CD4-positive, alpha-beta T cell treated with Interleukin-15 for 4 hours (primary cell): ENCODE measurements at places on chromosomes 3 and 15.

DNA sequence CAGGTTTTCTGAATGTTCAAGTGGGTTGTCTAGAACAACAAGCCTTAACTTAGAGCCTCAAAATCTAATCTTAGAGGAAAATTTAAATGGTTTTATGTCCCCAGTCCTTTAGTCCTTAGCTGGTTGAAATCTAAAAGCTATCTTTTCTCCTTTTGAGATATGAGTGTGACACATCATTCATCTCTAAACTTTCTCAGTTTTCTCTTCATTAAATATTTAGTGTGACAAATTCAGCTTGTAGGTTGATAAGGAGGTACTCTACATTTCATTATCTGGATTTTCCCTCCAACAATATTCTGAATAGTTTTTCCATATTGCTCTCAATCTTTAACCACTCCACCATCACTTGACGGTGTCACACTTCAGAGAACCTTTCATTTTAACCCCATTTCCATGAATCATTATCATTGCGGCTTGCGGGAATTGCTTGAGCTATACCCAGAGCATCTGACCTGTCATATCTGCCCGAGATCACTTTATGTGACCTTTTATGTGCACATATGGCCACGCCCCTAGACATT is 16.1 kb upstream of the ATP8B4 start:
- DNase-seq: no peak

- no peak for DNase-seq
These were observed 4.0 kb upstream of the CAPN3 start for GRCh38 chr15:42355291-42355690.

DNA sequence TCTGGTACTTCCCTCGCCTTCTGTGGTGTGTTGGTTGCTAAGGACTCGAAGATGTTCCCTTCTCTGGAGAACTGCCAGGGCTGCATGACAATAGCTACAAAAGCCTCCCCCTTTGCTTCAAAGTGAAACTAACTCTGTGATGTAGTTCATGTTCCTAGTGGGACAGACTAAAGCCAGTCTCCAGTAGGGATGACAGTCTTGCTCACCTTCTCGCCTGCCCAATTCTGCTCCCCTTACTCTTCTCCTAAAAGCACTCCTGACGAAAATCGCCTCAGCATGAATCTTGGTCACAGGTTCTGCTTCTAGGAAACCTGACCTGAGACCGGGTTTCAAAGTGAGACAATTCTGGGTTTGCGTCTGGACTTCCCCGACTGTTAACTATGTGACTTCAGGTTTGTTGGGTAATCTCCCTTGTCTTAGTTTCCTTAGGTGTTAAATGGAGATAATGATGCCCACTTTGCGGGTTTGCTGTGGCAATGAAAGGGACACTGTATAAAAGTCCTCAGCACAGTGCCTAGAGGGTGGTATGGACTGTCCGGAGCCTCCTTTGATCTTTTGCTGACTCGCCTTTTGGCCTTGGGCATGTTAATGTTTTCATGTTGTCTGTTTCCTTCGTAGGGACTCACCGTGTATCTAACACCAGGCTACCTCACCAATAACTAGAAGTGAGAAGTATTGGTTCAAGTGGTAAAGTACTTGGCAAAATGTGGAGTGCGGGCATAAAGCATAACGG is 24.9 kb upstream of the THRB start:
- no peak for DNase-seq

- DNase-seq: no peak
These were observed at the start of gene CLRN1 for GRCh38 chr3:150972366-150973071. Gene CLRN1, minus strand, starts transcription at chr3:150972727. Its CDS starts 19 bp downstream, at chr3:150972708.

GRCh38 chr3:28328188-28329151 is 20.1 kb upstream of the ZCWPW2 start:
- DNase-seq: peak; percentile 61

DNA sequence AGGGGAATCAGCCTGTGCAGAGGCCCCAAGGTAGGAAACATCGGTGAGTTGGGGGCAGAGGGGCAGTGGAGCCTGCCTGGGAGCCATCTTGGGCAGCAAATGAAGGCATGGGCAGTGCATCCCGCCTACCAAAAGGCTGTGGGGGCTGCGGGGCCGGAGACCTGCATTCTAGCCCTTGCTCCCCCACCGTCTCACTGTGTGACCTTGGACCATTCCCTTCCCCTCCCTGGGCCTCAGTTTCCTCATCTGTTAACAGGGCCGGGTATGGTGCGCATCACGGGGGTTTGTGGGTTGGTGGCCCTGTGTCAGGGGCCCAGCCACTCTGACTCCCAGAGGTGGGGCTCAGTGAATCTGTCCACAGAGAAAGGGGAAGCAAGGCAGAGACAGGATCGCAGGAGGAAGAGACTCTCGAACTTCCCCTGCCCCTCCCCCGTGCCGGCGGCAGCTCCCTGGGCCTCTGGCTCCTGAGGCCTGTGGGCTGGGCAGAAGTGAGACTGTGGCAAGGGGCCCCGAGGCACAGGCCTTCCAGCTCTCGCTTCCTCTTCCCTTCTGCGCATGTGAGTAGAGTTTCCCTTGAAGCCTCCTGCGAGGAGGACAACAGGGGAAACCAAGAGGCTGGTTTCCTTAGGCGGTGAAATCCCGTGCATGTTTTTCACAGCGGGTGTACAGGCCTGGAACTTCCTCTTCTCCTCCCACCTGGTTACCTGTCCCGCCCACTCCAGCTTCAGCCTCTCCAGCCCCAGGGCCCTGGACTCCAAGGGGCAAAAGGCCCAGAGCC is 42.9 kb downstream of the IDH2 start:
- peak; percentile 63 for DNase-seq

DNA sequence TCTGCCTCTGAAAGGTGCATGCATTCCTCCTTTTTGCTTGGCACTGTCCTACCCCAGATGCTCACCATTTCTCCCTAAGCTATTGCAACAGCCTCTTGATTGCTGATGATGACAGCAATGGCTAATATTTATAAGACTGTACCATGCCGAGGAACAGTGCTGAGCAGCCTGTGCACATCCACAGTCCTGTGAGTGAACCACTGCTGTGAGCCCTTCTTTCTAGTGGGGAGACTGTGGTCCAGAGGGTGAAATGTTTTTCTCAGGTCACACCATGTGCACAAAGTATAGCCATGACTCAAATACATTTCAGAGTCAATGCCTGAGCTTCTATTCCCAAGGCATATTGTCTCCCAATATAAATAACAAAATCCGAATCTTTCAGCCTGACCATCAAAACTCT is 231.2 kb upstream of the LRTM1 start:
- DNase-seq: no peak

- DNase-seq: no peak
These were observed 400.2 kb downstream of the MCTP2 start for GRCh38 chr15:94631608-94632007.

DNA sequence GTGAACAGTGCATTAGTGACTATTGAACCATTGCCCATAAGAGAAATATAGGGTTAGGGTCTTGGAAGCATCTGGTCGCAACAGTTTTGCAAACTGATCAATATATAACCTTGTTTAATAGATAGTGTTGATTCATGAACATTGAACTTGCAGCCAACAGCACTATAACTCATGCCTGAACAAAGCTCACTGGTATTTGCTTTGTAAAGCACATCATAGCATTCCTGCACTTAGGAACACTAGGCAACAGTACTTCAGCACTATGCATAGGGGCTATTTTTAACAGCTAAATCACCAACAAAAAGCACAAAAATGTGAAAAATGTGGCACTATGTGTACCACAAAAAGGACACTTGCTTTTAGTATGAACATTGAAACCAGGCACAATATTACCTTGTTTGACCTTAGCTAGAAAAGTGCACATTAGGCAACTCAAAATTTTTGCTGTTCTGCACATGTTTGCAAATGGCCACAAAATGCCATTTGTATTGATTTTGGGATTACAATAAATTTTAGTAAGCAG is 68.0 kb downstream of the OXNAD1 start:
- DNase-seq: no peak

DNA sequence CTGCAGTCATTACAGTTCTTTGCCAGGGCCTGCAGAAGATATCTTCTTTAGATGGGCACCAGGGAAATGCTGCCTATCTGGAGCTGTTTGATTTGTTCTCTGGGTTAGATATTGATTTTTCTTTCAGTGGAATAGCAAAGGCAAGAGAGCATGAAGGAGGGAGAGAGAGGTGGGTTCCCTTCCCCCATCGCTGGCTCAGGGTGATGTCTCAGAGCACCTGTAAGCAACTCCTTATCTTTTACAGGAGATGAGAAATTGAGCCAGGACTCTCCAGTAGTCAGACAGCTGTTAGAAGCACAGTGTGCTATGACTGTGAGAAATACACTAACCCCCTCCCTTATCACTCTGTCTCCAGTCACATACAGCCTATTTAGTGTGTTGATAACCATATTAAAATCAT is 89.3 kb upstream of the SLC24A5 start:
- no peak for DNase-seq

- DNase-seq: no peak
These were observed 406.1 kb downstream of the PLCL2 start for GRCh38 chr3:17290894-17291293.

DNA sequence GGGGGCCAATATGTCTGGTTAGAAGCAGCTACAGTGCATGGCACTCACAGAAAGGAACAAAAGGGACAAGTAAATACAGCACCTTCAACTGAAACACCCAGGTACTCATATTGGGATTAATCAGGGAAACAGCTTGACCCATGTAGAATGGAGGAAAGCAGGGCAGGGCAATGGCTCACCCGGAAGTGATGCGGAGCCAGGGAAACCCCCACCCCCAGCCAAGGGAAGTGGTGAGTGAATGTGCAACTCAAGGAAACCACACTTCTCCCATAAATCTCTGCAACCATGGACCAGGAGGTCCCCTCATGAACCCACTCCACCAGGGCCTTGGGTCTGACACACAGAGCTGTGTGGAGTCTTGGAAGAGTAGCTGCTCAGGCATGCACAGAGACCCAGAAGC is 117.1 kb downstream of the MTHFS start:
- DNase-seq: no peak

- no peak for DNase-seq
These were observed 290.6 kb downstream of the SATB1 start for GRCh38 chr3:18134386-18135059.

DNA sequence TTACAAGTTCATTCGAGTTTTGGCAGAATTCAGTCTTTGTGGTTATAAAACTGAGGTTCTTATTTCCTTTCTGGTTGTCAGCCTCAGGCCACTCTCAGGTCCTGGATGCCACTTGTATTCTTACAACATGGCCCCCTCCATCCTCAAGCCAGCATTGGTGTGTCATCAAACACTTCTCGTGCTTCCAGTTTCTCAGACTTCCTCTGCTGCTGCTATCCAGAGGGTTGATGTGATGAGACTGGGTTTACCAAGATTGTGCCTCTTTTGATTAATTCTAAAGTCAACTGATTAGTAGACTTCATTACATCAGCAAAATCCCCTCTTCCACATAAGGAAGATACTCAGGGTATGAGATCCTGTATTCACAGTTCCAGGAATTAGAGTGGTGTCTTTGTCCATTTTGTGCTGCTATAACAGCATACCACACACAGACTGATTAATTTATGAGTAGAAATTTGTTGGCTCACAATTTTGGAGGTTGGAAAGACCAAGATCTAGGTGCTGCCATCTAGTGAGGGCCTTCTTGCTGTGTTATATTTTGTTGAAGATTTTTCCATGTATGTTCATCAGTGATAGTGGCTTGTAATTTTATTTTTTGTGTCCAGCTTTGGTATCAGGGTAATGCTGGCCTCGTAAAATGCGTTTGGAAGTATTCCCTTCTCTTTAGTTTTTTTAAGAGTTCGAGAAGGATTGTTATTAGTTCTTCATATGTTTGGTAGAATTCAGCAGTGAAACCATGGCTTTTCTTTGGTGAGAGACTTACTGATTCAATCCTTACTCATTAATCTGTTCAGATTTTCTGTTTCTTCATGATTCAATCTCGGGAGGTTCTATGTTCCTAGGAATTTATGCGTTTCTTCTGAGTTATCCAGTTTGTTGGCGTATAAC is 11.1 kb downstream of the LRCH3 start:
- DNase-seq: peak; percentile 51

- no peak for DNase-seq
These were observed 1.7 kb downstream of the P2RY13 start for GRCh38 chr3:151327571-151328198.

DNA sequence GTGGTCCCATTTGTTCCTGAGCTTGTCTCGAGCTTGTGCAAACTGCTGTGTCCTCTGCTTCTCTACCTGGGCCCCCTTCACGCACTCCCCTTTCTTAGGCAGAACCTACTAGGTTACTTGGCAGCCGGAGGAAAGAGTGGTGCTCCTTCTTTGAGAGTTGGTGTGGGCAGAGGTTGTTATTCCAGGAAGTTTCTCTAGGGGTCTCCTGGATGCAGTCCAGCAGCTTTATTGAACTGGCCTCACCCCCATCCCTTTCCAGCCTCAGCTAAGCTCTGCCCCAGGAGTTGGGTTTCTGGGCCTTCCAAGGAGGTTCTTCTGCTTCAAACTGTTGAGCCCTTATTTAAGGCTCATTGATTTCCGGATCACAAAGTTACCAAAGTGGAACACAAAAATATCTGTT is 103.2 kb downstream of the C3orf70 start:
- no peak for DNase-seq

- no peak for DNase-seq
These were observed 18.9 kb upstream of the ATP8B4 start for GRCh38 chr15:50137893-50138292.

- DNase-seq: no peak
These were observed 43.4 kb upstream of the GPD1L start for GRCh38 chr3:32062950-32063582.

- no peak for DNase-seq
These were observed 1.1 kb downstream of the ITPR1 start for GRCh38 chr3:4493941-4494894.

GRCh38 chr3:136414476-136414875 is 164.3 kb downstream of the PCCB start:
- DNase-seq: no peak

DNA sequence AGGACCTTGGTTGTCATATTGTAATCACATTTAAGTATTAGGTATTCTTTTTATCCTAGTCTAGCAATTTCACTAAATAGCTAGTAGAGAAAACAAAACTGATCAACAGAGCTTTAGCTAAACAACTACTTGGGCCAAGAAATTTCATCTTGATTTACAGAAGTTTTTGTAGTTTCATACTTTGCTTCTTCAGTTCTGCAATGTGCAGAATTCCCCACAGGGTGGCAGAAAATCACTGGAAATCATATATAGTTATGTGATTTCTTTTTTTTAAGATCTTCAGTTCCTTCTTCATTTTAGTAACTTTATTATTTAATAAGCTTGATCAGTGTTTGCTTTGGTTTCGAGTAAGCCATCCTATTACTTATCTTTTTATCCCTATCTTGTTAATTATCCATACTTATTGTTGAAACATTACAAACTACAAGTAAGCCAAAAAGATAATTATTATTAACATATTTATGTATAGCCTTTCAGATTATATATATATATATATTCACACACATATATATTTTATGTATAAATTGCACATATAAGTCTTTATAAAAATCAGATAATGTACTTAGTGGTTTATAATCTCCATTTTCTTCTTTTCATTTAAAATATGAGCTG is 2.2 kb upstream of the BNIP2 start:
- DNase-seq: peak; percentile 57

GRCh38 chr3:106120356-106120755 is 251.5 kb upstream of the CBLB start:
- no peak for DNase-seq

- DNase-seq: no peak
These were observed 79.2 kb downstream of the FOXB1 start for GRCh38 chr15:60083318-60083717.
